Cardiac fibroblast (primary cell): ENCODE measurements at places on chromosomes 5 and 9.

DNA sequence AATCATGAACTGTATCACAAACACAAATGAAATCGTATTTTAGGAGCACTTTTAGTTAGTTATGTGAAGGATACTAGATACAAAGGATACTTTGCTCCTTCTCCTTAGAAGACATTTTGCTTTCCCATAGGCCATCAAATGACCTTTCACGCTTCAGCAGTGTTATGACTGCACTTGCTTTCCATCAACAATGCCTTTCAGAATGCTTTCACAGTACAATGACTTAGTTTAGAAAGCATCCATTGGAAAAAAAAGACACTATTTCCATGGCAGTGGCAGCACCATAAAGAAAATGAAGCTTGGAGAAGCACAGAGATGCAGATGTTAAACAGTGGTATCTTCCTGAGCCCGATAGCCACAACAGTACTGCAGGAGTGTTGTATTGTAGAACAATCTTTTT lies 203.9 kb downstream of the PCSK1 start:
- DNase-seq: no peak

- DNase-seq: no peak
These were observed 72.4 kb upstream of the SNX2 start for GRCh38 chr5:122702524-122702875.

GRCh38 chr9:12232836-12233235 lies 460.3 kb upstream of the TYRP1 start:
- DNase-seq: no peak

DNA sequence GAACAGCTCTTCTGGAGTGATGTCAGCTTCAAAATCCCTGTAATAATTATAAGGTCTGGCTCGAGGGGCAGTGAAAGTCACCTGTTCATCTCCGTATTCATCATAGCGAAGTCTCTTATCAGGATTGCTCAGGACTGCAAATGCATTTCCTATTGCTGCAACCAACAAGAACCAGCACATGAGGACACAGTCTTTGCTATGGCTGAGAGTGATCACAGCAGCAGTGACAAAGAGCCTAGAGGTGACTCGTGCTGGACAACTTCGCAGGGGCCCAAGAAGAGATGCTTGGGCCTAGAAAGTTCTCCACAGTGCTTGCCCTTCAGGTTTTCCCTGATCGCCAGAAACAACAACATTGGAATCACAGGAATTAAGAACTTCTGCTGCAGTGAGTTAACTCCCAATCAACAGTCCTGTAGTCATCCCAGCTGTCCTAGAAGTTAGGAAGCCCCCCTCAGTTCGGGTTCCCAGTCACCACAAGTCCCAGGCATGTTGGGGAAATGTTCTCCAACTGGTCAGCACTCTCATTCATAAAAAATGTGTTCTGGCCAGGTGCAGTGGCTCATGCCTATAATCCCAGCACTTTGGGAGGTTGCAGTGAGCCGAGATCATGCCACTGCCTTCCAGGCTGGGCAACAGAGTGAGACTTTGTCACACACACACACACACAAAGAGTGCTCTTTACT lies 13.0 kb downstream of the DNAJC18 start:
- DNase-seq: peak; percentile 33

DNA sequence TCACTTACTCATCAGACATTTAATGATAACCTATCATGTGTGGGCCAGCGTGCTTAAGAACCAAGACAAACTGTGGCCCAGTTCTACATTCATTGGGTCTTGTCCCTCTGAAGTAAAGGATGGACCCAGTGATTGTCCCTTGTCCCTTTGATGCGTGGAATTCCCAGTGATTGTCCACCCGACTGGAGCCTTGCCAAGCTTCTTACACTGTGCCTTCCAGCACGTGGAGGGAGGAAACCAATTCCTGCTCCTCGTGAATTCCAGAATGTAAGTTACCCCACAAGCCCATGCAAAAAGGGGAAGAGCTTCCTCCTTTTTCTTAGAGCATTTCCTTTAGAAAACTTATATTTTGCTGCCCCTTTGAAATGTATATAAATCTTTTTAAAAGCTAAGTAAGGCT lies 7.9 kb downstream of the CKMT2 start:
- DNase-seq: no peak

DNA sequence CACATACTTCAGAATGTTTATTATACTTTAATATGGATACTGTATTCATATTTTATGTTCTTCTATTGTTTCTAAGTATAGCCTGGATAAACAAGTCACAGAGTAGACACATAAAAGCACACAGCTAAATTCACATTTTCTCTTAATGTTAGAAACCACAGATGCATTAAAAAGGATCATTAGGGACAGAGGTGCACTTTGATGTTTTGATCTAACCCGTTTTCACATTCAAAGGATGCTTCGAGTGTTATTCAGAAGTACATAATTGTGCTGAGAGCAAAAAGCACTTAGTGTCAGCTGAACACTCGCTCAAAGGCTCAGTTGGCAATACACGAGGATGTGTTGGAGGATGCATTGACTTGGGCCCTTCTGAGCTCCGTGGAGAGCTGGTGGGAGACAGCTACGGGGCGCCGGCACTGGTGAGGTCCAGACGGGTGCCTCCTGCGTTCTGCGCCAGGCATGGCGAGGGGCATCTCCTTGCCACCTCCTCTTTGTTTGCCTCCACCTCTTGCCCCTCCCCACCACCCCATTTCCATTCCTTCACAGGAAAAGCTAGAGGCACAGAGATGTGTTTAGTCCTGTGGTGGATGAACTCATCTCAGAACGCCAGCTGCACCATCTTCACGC lies 35.5 kb downstream of the MED10 start:
- DNase-seq: no peak

DNA sequence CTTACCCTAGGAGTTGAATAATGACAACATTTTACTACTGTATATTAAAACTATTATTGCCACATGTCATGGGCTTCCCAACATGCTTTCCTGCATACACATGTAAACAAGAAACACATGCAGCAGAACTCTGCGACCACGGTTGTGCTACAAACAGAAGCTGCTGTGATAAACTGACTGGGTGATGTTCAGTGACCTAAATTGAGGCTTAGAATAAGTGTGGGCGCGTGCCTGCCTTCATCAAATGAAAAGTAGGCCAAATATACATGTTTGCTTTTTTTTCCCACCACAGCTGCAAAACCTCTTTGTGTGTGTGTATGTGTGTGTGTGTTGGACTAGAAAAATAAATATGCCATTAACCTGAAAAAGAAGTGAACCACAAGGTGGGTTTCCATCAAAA lies 1202.1 kb downstream of the PTPRD start:
- DNase-seq: no peak

- no peak for DNase-seq
These were observed 387.9 kb upstream of the DAP start for GRCh38 chr5:11148810-11149539.

GRCh38 chr5:127826011-127826410 lies 122.8 kb downstream of the CCDC192 start:
- no peak for DNase-seq

GRCh38 chr5:5770825-5771224 lies 348.3 kb downstream of the ICE1 start:
- no peak for DNase-seq

GRCh38 chr5:132466433-132467286 lies 23.9 kb downstream of the IRF1 start:
- peak; percentile 54 for DNase-seq

GRCh38 chr9:106862821-106863720 lies at the start of gene ZNF462:
ZNF462 (plus strand) TSS chr9:106863166; CDS start chr9:106923384, 60,218 bp downstream.
- peak; percentile 84 for DNase-seq

DNA sequence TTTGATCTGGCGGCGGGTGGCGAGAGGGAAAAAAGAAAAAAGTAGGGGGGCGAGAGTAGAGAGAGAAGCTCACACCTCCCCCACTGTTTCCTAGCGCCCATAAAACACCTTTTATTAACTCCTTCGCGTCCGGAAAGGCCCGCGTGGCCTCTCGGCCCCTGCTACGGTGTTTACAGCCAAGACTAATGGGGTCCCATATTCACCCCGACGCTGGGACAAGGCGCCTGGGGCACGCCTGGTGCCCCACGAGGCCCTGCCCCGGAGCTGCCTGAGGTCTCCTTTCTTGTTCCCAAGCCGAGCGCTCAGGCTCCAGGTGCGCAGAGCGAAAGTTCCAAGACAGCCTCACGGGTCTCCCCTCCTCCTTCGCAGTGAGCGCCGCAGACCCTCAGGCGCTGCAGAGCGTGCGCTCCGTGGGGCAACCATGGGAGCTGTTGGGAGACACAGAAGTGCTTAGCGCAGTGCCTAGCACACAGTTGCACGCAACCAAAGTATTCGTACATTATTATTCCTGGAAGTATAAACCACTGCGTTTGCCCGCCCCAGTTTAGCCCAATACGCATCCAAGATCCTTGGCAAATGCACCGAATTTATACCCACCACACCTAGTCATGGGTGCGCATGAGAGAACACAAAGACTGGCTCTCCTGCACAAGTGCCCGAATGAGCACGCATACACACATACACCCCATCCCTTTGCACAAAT lies 4.3 kb downstream of the HAND1 start:
- DNase-seq: no peak

DNA sequence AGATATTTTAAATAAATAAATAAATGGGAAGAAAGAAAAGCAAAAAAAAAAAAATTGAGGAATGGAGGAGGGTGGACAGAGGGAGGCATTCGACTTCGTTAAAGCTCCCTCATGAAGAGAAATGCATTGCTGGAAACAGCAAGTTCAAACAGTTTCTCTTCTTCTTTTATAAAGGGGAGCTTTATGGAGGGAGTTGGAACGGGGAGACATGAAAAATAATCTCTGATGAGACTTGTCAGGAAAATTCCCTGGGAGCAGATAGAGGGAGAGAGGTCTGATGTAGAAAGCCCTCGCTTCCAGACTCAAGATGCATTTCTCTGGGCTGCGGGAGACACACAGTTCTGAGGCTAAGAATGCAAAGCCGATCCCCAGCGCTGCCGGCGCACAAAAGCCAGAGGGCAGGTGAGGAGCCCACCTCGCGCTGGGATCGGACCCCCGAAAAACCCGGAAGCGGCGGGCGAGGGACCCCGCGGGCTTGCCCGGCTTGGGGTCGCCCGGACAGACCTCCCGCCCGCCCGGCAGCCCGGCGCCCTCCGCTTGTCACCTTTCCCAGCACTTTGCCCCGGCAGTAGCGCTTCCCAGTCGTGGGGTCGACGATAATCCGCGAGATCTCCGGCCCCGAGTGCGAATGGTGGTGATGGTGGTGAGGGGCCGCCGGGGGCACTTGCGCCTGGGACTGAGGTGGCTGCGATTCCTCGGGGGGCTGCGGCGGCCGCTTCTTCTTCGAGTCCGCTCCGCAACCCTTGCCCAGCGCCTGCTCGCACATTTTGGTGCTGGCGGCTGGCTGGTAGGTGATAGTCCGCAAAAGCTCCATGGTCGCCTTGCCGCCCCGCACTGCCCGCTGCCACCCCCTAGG lies 512 bp downstream of the PLK2 start:
- peak; percentile 67 for DNase-seq

- DNase-seq: peak; percentile 24
These were observed 22.6 kb downstream of the ABCA1 start for GRCh38 chr9:104905153-104905901.

GRCh38 chr5:109693535-109694400 lies 4.0 kb downstream of the MAN2A1 start:
- DNase-seq: no peak

DNA sequence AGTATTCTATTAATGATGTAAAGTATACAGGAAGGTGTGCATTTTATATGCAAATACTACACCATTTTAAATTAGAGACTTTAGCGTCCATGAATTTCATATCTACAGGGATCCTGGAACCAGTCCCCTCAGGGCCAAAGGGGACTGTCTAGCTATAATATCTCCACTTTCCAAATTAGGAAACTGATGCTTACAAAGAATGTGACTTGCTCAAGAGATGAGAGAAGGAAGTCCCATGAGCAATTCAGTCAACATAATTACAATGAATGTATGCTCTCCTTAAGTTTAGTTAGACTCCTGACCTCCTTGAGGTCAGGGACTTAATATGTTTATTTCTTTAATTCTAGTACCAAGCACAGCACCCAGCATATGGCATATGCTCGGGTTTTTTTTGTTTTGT lies 23.7 kb downstream of the NIPBL start:
- peak; percentile 23 for DNase-seq

DNA sequence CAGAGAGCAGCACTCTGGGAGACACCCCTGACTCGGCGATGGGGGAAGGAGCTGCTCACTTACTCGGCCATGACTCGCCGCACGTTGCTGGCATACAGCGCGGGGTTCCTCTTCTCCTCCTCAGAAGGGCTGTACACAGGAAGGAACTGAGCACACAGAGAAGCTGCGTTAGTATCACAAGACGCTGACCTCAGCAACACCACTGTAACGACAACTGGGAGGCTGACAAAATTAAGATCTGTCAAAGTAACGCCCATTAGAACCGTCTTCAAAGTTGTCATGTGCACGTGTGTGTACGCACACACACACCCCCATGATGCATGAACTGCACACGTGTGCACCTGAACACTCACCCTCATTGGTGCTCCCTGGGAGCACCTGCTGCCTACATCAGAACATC lies 32.1 kb upstream of the SLC6A3 start:
- no peak for DNase-seq

DNA sequence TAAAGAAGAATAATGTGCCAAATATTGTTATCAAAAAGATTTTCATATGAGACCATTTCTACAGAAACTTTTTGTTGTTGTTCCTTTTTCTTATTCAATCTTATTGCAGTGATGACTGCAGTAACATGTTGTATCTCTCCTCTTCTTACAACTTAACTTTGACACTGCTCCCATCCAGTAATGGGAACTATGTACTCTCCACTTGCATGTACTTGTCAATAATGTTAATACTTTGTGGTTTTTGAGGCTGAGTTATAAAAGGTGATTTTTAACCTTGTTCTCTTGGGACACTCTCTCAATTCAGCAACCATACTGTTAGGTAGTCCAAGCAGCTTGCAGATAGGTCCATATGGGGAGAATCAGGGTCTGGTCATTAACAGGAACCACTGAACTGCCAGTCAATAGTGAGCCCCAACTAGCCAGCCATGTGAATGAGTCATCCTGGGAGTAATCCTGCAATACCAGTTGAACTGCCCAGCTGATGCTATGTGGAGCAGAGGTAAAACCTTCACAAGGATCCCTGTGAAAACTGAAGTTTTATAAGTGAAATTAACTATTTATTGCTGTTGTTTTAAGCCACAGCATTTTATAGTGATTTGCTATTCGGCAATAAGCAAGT lies 199.6 kb upstream of the DAB2 start:
- peak; percentile 32 for DNase-seq

GRCh38 chr5:176519810-176520720 lies 17.1 kb downstream of the RNF44 start:
- DNase-seq: no peak

DNA sequence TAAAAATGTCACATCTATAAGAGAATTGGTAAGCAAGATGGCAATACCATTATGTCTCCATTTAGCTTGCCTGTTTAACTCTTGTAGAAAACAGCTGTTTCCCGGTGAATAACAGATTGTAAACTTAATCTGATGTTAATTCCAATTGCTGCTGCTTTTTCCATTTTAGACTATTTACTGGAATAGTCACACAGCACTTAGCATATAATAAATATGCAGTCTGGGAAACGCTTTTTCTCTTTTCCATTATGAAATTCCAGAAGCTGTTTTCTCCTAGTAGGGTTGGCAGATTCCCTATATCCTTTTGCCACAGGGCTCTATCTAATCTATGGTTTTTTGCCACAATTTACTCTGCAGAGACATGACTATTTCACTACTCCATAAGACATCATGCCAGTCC lies 148.0 kb downstream of the CEMIP2 start:
- DNase-seq: no peak
